IMR-90 (cell line): ENCODE measurements at places on chromosomes 11 and 22. TPM values are rescaled to one million over a fixed set of nuclear protein-coding genes. Genes with fewer than 3 reads are reported as not detected.

- H3K4me3 ChIP-seq = no peak overlapping the region
- H3K27ac ChIP-seq = no peak overlapping the region
- H3K36me3 ChIP-seq = no peaks in the 10 kb centered on the region
- H3K27me3 ChIP-seq = no peaks in the 10 kb centered on the region
- H3K4me1 ChIP-seq = peaks cover 10% of the 10 kb centered on the region
- DNase-seq = no peak
Measured at GRCh38 chr11:45155627-45156180, 9.3 kb downstream of the PRDM11 start.

DNA sequence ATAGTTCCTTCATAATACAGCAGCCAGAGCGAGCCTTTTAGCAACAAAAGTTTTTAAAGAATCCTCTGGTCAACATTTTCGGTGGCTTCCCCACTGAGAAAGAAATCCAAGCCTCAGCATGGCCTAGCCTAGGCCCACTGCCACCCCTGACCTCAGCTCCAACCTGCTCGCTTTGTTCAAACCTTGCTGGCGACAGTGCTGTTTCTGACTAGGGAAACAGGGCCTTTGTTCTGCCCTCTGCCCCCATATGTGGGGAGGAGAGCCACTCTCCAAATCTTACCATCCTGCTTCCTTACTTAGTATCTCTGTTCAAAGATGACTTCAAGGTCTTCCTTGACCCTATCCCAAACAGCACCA lies 95.8 kb downstream of the CCDC83 start:
- H3K27ac ChIP-seq = no peak overlapping the region
- no peak overlapping the region for H3K4me3 ChIP-seq
- H3K27me3 ChIP-seq = no peaks in the 10 kb centered on the region
- no peak for DNase-seq

The CD248 gene
- total RNA-seq = 19.5 and 25.6 TPM in 2 replicates

DNA sequence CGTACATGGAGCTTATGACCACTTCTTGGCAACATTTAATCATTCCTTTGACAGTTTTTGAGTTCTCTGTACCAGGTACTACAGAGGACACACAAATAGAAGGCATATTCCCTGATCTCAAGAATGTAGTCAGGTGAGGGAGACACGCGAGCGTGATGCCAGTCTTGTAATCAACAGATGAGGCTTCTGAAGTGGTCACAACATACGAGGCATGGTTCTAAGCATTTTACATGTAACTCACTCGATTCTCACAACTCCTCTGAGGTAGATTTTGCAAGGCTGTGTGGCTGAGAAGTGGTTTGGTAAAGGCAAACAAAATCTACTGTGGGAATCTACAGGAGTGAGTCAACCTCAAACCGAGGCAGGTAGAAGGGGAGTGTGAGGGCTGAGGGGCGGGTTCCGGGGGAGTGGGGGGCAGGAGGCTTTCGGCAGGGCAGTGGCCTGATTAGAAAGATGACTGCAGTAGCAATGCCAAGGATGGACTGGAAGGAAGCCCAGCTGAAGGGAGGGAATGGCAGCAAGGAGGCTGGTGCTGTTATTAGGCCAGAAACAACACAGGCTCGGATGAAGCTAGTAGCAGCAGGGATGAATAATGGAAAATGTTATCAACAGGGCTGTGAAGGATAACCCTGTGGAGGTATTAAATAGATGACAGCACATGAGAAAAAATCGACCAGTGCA lies 63.8 kb downstream of the ST14 start:
- H3K4me1 ChIP-seq = no peaks in the 10 kb centered on the region
- no peaks in the 10 kb centered on the region; the same call in 1 of the 2 replicates for H3K27me3 ChIP-seq
- no peaks in the 10 kb centered on the region for H3K36me3 ChIP-seq
- DNase-seq = no peak

The OR8D1 gene
- total RNA-seq = not detected in 2 replicates

GRCh38 chr11:74989260-74989638 lies 516 bp downstream of the NEU3 start:
- H3K4me1 ChIP-seq = no peaks in the 10 kb centered on the region
- no peaks in the 10 kb centered on the region for H3K27me3 ChIP-seq
- H3K27ac ChIP-seq = peak overlapping the region; percentile 39; the same call in 1 of the 2 replicates
- H3K4me3 ChIP-seq = peak overlapping the region; percentile 87
- peak; percentile 10 for DNase-seq

DNA sequence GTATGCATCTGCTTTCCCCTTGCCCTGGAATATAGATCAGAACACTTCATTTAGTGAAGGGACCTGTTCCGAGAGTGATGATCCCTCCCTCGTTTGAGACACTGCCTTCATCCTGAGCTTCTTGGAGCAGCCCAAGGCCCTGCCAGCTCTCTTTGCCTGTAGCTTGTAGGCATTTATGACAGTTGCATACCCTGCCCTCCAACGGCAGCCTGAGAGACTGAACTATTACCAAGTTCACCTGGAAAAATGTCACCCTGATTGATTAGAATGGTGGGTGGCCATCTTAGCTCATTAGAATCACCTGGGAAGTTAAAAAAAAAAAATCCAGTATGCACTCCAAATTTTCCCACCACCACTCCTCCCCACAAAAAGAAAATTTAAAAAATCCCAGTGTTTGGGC lies 1.5 kb downstream of the MICAL3 start:
- H3K27me3 ChIP-seq = no peaks in the 10 kb centered on the region
- no peak overlapping the region for H3K27ac ChIP-seq
- DNase-seq = no peak

- no peaks in the 10 kb centered on the region for H3K27me3 ChIP-seq
- no peak overlapping the region for H3K27ac ChIP-seq
- DNase-seq = peak; percentile 51
- no peak overlapping the region for H3K4me3 ChIP-seq
Measured at GRCh38 chr22:23849009-23850006, 8.4 kb upstream of the SLC2A11 start.

GRCh38 chr11:119742263-119742861 lies 13.4 kb upstream of the NECTIN1 start:
- H3K4me1 ChIP-seq = no peaks in the 10 kb centered on the region; the same call in 1 of the 2 replicates
- no peaks in the 10 kb centered on the region for H3K36me3 ChIP-seq
- H3K27me3 ChIP-seq = peaks cover 65% of the 10 kb centered on the region
- H3K4me3 ChIP-seq = no peak overlapping the region

The LRRC74B gene
- total RNA-seq = not detected in 2 replicates

DNA sequence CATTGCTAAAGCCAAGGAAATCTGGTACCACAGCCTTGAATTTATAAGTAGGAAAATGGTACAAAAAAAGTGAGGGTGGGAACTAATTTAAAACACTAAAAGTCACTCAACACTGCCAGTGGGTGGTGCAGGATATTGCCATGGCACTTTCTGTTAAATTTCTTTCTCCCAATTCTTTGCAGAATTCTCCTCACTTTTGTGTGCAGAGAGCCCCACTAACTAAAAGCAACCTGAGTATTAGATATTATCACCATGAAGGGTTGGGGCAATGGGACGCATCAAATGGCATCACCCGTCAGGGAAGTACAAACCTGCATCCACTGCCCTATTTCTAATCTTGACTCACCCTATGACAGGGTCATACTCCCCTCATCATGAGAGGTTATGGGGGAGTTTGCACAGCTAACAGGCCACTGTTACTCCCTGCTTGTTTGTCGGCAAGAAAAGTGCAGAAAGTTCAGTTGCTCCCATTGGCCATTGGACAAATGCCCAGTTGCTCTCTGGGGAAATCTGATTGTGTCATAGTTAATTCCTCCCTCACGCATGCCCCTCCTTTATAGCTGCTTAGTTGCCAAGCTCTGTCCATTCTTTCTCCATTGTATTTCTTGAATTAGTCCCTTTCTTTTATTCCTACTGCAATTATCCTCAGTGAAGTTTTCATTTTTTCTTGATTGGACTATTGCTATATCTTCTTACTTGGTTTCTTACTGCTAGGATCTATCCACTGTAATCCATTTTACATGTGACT lies 93.8 kb upstream of the BLID start:
- peak overlapping the region; percentile 96 for H3K27ac ChIP-seq
- H3K27me3 ChIP-seq = no peaks in the 10 kb centered on the region
- DNase-seq = peak; percentile 88
- no peaks in the 10 kb centered on the region for H3K36me3 ChIP-seq

- no peaks in the 10 kb centered on the region for H3K36me3 ChIP-seq
- no peak overlapping the region for H3K27ac ChIP-seq
- H3K4me3 ChIP-seq = no peak overlapping the region
- H3K27me3 ChIP-seq = no peaks in the 10 kb centered on the region
- peak; percentile 88 for DNase-seq
Measured at GRCh38 chr11:102620818-102621561, 4.1 kb downstream of the MMP20 start.

DNA sequence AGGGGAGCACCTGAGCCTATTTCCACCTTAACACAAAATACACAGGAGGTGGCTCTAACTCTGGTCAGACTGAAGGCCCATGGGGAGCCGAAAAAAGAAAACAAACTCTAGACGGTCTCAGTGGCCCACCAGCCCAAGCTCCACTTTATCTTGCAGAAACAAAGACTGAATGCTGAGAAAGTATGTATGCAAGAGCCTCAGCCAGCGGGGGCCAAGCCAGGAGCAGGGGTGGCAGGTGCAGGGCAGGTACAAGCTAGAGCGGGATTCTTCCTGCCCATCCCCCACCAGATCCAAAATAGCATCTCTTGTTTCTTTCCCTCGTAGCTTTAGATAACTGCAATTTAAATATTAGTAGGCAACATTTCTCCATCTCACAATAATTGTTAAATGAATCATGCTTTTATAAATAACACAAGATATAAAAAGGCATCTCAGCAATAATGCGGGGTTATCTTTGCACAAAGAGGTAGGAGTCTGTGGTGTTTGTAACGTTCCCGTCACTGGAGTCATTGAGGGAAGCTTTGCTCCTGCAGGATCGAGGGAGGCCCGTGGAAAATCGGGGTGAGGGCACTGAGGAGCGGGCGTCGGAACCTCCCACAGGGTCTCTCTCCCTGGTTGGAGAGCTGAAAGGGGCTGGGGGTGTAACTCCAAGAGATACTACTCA lies 418.0 kb downstream of the SHANK2 start:
- H3K4me3 ChIP-seq = no peak overlapping the region
- no peaks in the 10 kb centered on the region for H3K36me3 ChIP-seq
- H3K27me3 ChIP-seq = no peaks in the 10 kb centered on the region
- peak; percentile 14 for DNase-seq

DNA sequence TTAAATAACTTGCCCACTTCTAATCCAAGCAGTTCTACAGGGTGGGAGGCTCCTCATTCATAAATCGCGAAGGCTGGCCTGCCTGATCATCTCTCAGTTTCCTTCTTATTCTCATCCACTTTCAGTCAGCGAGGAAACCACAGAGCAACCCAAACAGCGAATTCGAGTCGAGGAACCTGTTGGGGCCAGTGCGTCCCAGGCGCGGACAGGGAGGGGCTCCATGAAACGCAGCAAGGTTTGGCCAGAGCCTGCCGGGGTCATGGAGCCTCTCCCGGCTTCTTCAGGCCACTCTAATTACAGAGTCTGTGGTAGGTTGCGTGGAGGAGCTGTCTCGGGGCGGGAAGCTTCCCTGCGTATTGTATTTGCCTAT lies 741 bp upstream of the NAV2 start:
- H3K4me3 ChIP-seq = peak overlapping the region; percentile 63
- no peak for DNase-seq
- H3K27ac ChIP-seq = peak overlapping the region; percentile 84
- no peaks in the 10 kb centered on the region for H3K36me3 ChIP-seq
- peaks cover 19% of the 10 kb centered on the region for H3K4me1 ChIP-seq

The COMT gene
- total RNA-seq = 175 and 202 TPM in 2 replicates

The OR2AT4 gene
- total RNA-seq = not detected in 2 replicates

DNA sequence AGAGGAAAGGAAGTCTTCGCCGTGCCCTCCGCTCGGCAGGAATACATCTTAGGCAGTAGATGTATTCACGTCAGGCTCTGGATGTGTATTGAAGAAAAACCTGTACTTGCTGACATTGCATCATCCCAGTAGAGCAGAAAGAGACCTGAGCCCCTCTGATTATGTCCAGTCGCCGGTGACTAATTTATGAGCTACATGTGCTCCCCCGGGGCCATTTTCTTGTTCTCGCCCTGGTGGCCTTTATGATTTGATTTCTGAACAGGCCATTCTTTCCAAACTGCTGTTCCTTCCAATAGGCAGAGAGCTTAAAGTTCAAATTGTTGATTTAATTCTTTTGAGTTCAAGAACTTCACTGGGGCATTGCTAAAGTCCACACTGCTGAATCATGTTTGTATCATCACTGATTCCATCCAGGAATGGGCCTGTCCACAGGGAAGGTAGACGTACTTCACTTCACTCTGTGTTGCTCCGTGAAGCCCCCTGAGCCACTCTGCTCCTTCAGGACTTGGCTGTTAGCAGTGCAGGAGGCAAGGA lies 137.3 kb upstream of the RASSF10 start:
- H3K27ac ChIP-seq = peak overlapping the region; percentile 8; the same call in 1 of the 2 replicates
- H3K4me3 ChIP-seq = no peak overlapping the region
- H3K4me1 ChIP-seq = peaks cover 22% of the 10 kb centered on the region
- H3K27me3 ChIP-seq = no peaks in the 10 kb centered on the region
- DNase-seq = peak; percentile 42

The TBX1 gene
- not detected in 2 replicates for total RNA-seq

The P2RX3 gene
- total RNA-seq = not detected in 2 replicates

The HARBI1 gene
- 5.2 and 6.1 TPM in 2 replicates for total RNA-seq

GRCh38 chr22:36762687-36763260 lies 13.1 kb downstream of the IFT27 start:
- peaks cover 17% of the 10 kb centered on the region for H3K36me3 ChIP-seq
- H3K27ac ChIP-seq = no peak overlapping the region; the same call in 1 of the 2 replicates
- DNase-seq = peak; percentile 68
- no peaks in the 10 kb centered on the region for H3K27me3 ChIP-seq
- H3K4me1 ChIP-seq = peaks cover 6% of the 10 kb centered on the region; the same call in 1 of the 2 replicates

DNA sequence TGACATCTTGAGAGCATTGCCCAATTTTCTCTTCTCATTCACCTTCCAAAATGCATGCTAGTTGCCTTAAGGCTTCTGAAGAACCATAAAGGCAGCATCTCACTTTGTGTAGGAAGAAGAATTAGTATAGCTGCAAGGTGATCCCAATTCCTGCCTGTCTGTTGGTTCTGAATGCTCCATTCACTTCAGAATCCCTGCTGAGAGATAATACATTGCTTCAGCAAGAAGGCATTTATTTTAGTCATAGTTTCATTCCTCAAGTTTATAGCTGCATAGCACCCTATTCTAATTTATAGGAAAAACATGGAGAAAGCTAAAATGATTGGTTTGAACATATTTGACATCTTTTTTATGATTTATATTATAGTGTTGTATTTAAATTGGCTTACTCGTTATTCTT lies 181.3 kb downstream of the METTL15 start:
- no peaks in the 10 kb centered on the region for H3K27me3 ChIP-seq
- no peak overlapping the region for H3K4me3 ChIP-seq
- DNase-seq = no peak
- no peaks in the 10 kb centered on the region for H3K4me1 ChIP-seq
- H3K27ac ChIP-seq = no peak overlapping the region
